ENCODE measurements at places on chromosomes 2 and 18. TPM values are rescaled to one million over a fixed set of nuclear protein-coding genes. Genes with fewer than 3 reads are reported as not detected.

DNA sequence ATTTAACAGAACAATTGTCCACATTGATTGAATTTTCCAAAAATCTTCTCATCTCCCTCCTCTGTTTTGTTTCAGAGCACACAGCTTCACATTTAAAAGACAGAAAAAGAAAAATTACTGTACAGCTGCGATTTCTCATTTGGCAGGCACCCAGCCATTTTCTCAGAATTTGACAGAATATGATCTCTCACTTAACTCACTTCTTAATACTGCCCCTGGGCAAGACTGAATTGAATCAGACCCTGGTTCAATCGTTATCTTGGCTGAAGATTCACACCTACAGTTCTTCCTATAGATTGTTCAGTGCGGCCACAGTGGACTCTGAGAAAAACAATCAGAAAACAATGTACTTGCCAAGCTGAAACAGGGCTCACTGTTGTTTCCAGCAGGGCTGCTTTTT is 90.2 kb upstream of the LHCGR start:
- no peak for DNase-seq

Gene EN1
- total RNA-seq = 7.0 TPM

DNA sequence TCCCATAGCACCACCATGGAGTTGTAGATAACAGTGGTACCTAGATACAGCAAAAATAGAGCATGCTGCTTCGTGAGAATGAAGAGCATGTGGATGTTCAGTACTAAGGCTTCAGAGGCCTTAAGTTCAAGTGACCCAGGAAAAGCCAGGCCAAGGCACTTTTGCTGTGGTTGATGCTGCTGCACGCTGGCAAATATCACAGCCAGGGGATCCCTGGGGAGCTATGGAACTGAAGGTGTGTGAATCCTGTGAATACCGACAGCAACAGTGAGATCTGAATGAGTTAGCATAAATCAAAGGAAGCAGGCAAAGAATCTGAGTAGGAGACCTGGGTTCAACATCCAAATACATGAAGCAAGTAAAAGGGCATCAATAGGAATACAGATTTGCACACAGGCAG is 158.6 kb upstream of the THUMPD2 start:
- DNase-seq = no peak

Gene DPYSL5
- not detected for total RNA-seq

Gene SELENOI
- total RNA-seq = 19.8 TPM

GRCh38 chr2:111662039-111662770 is 221.8 kb downstream of the ANAPC1 start:
- DNase-seq = peak; percentile 90

Gene GPATCH11
- total RNA-seq = 7.2 TPM

DNA sequence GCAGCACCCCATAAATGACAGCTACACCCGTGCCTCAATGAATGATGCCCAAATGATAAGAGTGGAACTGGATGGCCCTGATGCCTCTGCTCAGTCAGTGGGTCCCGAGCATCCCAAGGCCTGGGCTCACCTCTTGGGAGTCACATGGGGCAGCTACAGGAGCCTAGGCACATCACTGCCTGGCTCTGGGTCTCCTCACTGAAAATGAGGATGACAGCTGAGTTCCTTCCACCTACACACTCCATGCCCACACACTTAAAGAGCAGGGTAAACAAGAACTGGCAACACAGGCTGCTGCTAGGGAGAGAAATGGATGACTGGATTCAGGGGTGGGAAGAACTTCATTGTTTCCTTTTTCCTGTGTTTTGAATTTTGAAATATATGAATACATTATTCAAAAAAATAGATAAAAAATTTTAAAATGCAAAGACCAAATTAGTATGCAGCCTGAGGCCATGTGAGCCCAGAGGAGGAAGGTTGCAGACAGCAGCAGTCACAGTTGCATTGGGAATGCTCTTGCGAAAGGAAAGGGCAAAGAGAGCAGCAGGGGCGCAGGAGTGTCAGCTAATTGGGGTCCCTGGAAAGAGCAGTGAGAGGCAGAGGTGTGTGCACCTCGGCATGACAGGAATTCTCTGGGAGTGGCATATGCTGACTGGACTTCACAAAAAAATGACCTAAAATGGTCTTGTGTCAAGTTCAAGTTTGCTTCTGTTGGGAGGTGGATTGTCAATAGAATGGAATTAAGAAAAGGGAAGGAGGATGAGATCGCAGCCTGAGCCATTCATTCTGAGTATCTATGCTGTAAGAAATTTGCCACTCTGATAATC is 327.1 kb downstream of the CELF4 start:
- DNase-seq = no peak

Data from GM23248 (cell line).